ENCODE measurements at places on chromosomes 7 and 10.

- DNase-seq = no peak
These were observed 651.1 kb downstream of the SORCS1 start for GRCh38 chr10:106513352-106513771.

GRCh38 chr7:18927134-18927533 is 190.3 kb downstream of the TWIST1 start:
- DNase-seq = no peak

GRCh38 chr10:111089293-111089692 is 12.5 kb downstream of the ADRA2A start:
- DNase-seq = no peak

DNA sequence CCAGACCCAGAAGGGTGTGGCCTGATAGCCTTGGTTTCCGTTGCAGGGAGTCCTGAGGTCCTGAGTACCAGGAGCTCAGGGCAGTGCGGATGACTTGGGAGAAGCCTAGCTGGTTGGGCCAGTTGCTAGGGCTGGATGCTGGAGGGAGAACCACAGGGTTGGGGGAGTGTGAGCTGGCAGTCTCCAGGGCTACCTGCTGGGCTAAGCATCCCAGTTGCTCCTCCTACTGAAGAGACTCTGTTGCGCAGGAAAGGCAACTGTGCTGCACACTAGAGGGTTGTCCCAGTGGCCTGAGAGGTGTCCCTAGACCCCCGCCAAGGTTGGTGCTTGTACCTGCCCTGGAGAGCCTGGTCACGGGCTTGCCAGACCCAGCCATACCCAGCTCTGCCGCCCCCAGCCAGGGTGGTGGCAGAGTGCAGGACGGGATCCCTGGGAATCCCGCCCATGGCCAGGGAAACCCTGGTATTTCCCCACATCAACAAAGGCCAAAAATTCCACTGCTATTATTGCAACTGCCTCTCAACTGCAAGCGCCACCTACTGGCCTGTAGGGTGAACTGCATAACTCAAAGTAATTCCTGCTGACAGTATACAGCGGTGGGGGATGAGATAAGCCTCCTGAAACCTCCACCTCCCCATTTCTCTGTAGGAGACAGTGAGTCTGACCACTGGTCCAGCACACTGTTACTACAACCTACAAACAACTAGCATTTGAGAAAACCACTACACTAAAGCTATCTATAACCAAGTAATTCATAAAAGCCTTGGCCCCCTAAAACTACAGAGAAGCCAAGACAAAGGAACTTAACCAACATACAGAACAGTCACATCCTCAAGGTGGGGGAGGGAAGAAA is 67.6 kb upstream of the DDC start:
- no peak for DNase-seq

- peak; percentile 90 for DNase-seq
These were observed 112.9 kb downstream of the COL13A1 start for GRCh38 chr10:69914398-69915214.

- no peak for DNase-seq
These were observed 214.7 kb downstream of the ELFN1 start for GRCh38 chr7:1884583-1885350.

DNA sequence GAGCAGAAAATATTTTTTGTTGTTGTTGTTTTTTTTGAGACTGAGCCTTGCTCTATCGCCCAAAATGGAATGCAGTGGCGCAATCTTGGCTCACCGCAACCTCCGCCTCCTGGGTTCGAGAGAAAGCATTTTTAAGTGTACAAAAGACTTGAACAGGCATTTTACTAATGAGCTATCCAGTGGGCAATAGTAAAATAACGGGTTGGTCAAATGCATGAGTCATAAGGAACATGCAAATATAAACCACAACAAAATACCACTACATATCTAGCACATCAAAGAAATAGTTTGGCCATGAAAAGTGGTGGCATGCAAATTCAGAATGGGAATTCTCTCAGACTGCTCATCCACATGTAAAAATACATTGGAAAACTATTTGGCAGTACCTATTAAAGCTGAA is 71.7 kb upstream of the TMEM106B start:
- no peak for DNase-seq

- no peak for DNase-seq
These were observed 103.0 kb downstream of the JCAD start for GRCh38 chr10:29956335-29956924.

- DNase-seq = peak; percentile 54
These were observed 56.7 kb downstream of the JCAD start for GRCh38 chr10:30002426-30003266.

DNA sequence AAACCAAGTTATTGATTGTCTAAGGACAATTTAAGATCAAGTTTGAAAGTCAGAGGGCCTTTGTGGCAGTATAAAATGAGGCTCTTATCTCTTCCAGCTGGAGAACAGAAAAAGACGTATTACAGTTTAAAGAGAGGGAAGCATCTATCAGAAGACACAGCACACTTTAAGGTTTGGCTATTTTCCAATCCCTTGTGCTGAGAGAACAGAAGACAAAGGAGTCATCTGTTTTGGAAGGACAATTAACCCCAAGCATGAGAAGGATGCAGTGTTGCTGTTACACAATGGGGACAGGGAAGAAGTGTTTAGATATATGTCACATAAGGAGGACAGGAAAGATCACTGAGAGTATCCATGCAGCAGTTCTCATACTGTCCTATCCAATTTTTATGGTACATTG is 1224.2 kb upstream of the SORCS1 start:
- no peak for DNase-seq

- no peak for DNase-seq
These were observed 171.6 kb downstream of the CCDC3 start for GRCh38 chr10:12829831-12830390.

DNA sequence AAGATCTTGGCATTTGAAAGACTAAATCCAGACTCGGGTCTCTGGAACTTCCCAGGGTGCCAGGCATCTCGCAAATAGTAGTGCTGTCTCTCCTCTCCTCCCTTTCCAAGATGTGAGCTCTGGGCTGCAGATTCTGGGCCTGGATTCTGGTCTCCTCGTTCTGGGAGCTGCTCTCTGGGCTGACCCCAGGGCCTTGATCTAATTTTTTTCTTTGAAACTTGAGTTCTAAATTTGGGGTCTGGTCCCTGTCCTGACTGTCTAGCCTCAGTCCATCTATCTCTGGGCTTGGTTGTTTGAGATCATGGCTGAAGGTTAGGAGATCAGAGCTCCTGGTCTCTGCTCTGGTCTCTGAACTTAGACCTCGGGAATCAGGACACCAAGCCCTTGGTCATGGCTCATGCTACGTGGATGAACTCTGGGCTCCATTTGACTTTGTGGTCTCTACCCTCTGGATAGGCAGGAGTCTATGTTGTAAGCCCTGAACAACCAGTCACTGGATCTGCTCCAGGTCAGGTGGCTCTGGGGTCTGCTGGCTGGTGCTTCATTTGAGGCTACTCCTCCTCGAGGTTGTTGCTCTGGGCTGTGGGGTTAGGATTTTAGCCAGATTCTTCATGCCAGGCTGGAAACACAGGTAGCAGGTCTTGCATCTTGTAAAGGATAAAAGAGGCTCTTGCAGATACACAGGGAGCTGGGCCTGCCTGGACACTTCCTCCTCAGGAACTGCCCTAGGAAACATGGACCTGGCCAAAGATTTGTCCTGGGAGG is 8.0 kb upstream of the MBL2 start:
- no peak for DNase-seq

GRCh38 chr10:29731760-29732159 is 97.0 kb upstream of the SVIL start:
- no peak for DNase-seq

GRCh38 chr7:134685250-134685649 is 38.6 kb downstream of the BPGM start:
- DNase-seq = no peak
